Coronary artery (tissue), 2 donors: ENCODE measurements at places on chromosomes 3 and 15.

- DNase-seq: no peak
Observed at GRCh38 chr3:41682996-41683395, 278.9 kb downstream of the ULK4 start.

DNA sequence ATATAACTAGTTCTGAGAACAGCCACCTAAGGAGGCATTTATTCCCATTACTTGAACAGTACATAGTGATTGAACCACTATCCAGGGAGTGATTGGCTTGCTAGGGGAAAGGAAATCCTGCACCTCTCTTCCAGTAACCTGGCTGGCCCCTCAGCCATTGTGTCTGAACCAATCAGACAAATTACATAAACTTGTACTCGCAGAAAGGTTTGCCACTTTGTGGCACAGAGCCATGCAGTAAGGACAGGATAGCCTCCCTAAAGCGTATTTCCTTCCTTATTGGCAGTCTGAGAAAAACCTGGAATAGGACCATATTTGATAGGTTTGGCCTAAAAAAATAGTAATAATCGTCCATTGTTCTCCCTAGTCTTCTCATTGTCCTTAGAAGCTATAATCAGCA lies 19.0 kb downstream of the CMSS1 start:
- DNase-seq: no peak

DNA sequence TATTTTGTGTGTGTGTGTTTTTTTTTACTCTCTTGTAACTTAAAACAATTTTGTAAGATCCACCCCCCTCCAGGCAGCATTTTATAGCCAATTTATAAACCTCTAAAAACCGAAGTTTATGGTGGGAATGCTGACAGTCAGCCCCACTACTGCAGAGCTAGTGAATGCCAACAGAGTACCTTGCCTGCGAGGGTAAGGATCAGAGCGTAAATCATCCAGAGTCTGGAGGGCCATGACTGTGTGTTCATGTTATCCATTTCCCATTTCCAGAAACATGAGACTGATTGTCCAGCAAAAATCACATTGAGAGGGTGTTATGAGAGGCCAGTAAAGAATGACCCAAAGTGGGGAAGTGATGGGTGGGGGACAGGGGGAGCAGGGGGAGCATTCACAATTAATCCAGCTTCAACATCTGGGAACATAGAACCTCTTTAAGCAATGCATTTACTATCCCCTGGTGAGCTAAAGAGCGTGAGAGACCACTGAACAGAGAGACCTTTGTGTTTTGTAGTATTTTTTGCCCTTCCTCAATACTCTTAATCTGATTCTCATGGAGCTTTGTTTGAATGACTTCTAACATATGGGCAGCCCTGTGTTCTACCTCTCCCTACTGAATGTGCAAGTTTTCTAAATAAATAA lies 464.5 kb downstream of the RBMS3 start:
- no peak for DNase-seq

DNA sequence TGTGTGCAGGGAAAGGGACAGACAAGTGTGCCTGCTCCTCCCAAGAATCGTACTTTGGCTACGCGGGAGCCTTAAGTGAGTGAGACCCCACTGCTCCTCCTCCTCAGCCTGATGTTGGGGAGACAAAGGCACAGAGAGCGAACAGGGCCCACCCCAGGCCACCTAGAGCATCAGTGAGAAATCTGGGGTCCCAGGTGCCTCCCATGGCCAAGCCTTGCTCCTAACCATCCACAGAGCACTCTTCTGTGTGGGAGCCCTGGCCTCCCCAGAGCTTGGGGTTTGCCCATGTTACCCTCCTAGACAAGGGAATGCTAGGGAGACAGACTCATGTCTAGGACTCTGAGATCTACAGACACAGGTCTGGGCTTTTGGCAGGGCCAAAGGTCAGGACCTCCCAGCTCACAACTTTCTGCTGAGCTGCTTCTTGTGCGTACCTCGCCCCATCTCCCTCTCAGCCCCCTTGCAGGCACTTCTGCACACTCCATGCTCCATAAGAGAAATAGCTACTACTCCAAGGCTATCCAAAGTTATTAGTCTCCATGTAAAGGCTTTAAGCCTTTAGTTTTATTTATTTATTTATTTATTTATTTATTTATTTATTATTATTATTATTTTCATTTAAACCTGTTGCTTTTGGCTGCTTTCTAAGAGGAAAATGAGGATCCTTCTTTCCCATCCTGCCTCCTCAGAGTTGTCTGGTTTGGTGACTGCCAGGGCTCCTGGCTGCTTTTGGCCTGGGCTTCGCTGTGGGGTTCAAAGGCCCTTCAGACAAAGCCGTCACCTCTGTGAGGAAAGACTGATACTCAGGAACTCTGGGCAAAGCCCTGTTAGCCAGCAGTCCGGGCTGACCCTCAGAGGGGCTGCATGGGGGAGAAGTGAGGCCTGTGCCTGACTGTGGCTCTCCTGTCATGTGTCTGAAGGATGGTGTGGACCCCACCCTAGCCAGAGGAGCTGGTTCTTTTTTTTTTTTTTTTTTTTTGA lies 32.8 kb upstream of the TOPBP1 start:
- no peak for DNase-seq

GRCh38 chr15:51132384-51133139 lies 37.9 kb upstream of the TNFAIP8L3 start:
- DNase-seq: no peak

GRCh38 chr15:75676688-75677464 lies 29.2 kb downstream of the SNX33 start:
- no peak for DNase-seq

DNA sequence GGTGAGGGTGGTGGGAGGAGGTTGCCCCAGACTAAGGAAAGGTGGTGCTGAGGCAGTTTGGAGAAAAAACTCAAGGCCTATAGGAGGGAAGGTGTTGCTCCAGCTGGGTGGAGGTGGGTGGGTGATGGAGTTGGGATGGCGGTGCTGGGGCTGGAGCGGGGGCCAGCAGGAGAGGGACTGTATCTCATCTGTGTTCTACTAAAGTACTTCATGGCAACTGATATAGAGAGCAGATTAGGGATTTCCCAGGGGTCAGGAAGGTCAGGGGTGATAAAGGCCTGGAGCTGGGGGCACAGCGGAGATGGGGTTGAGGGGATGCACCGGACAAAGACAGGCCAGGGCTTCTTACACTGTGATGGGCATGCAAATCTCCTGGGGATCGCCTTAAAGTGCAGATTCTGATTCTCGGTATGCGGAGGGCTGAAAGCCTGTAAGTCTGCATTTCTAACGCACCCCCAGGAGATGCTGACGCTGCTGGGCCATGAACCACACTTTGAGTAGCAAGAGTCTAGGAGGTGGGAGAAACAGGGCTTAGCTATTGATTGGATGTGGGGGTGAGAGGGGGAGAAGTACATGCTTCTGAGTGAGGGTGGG lies 4.2 kb downstream of the KLHL40 start:
- no peak for DNase-seq

GRCh38 chr3:172354931-172355499 lies 93.2 kb downstream of the GHSR start:
- no peak for DNase-seq

DNA sequence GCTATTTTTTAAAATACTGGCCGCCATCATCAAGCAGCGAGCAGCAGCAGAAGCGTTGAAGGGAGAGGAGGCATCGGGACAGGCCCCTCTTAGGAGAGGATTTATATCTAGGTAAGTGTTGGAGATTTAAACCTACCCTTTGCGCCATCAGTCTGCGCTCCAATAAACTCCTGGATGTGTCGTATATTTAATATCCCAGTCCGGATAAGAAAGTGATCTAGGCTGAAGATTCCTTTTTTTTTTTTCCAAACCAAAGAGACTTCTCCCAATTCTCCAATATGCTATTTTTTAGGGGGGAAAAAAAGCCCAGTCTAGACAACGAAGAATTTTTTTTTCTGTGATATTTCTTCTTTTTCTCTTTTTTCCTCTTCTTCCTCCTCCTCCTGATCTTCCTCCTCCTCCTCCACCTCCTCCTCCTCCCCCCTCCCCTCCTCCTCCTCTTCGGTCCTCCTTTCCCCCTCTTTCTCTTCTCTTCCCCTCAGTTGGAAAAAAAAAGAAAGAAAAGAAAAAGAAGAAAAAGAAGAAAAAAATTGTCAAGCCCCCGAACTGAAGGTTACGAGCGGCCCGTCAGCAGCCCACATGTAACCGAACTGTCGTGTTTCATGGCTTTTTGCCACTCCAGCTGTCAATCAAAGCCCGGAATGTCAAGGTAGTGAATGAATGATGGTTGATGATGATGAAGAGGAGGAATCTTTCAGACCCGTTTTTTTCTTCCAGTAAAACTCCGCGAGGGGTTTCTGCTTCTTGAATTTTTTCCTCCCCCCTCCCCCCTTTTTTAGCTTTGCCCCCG lies 835 bp downstream of the MEIS2 start:
- DNase-seq: no peak

GRCh38 chr3:37554364-37554763 lies 307.3 kb upstream of the CTDSPL start:
- no peak for DNase-seq

DNA sequence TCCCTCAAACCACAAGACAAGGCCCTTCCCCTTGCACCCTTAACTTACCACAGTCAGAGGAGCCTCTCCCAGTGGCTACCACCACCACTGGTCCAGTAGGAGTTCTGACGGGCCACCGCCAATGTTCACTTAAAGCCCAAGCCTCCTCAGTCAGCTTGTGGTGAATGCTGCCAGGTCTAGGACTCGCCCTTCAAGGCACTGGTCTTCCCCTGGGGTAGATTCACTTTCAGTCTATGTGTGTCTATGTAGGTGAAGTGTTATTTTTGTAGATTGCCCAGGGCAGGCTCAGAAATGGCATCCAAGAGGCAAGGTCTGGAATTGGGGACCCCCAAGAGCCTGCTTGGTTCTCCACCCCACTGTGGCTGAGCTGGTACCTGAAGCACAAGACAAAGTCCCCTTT lies 15.4 kb upstream of the CASR start:
- DNase-seq: no peak

- DNase-seq: no peak
Observed at GRCh38 chr15:50633653-50634052, 52.9 kb downstream of the TRPM7 start.

DNA sequence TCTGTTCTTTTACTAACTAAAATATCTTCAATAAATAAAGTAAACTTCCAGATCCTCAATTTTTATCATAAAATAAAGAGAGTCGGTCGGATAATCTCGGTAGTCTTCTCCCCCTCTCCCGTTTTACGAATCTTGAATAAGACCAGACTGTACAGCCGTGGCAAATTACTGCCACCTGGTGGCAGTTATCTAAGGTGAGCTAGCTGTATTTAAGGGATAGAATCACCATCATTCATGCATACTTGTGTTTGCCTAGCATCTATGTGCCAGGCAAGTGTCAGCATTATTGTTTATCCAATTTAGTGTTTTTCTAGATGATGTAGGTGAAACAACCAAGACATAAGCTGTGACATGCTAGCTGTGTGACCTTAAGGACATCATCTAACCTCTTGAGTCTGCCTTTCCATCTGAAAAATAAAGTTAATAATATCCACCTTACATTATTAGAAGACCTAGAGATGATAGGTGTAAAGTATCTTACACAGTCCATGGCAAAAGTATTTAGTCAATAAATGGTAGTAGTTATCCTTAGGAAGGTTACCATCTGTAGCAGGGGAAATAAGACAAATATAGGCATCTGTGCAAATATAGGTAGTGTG lies 21.3 kb downstream of the DUT start:
- no peak for DNase-seq

DNA sequence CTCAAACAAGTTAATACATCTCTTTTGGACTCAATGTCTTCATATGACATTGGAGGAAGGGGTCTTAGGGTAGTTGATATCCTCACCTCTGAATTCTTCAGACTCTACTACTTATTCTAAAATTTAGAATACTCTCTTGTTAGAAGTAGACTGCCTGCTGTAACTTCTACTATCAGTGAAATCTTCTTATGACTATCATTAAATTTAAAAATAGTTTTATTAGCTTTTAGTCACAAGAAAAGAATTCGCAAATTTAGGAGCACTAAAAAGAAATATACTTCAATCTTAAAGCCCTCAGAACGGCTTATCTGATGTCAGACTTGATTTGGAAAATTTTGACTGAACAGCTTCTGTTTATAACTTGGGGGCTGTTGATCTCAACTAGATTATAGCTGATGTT lies 67.1 kb upstream of the TTC14 start:
- DNase-seq: no peak
